ENCODE measurements at places on chromosomes 7 and 10. TPM values are rescaled to one million over a fixed set of nuclear protein-coding genes. Genes with fewer than 3 reads are reported as not detected.

Gene FFAR4
- not detected for total RNA-seq

Gene VWA2
- total RNA-seq = not detected

Gene SP4
- total RNA-seq = 20.8 TPM

Gene KCNH2
- 0.13 TPM for total RNA-seq

Gene HTR5A
- not detected for total RNA-seq

Gene ITPRIP
- total RNA-seq = 15.8 TPM

Gene DDC
- total RNA-seq = 0.72 TPM

Gene CALHM1
- total RNA-seq = not detected

Gene OPN4
- not detected for total RNA-seq

Gene CLDN3
- not detected for total RNA-seq

Gene CDK13
- total RNA-seq = 38.1 TPM

Gene STOX1
- 0.40 TPM for total RNA-seq

Gene SLC18A3
- not detected for total RNA-seq

Gene ZNF503
- total RNA-seq = 0.36 TPM

Gene HOXA4
- total RNA-seq = 0.19 TPM

Gene NPC1L1
- not detected for total RNA-seq

Gene OPALIN
- not detected for total RNA-seq

Gene ASZ1
- not detected for total RNA-seq

Gene ZNF485
- total RNA-seq = 7.1 TPM

Gene PYROXD2
- 1.3 TPM for total RNA-seq

Gene SPDYE5
- not detected for total RNA-seq

Gene TRPV5
- not detected for total RNA-seq

Gene LRRD1
- total RNA-seq = not detected

Gene NKX1-2
- total RNA-seq = not detected

Gene CREB3L2
- 27.2 TPM for total RNA-seq

Gene AQP1
- total RNA-seq = 0.25 TPM

Gene MKI67
- 135 TPM for total RNA-seq

Gene VSTM4
- 0.06 TPM for total RNA-seq

Measured in activated CD8-positive, alpha-beta memory T cell treated with anti-CD3 and anti-CD28 coated beads for 36 hours (primary cell).